Suprapubic skin (tissue), 4 donors: ENCODE measurements at places on chromosomes 16 and 17.

DNA sequence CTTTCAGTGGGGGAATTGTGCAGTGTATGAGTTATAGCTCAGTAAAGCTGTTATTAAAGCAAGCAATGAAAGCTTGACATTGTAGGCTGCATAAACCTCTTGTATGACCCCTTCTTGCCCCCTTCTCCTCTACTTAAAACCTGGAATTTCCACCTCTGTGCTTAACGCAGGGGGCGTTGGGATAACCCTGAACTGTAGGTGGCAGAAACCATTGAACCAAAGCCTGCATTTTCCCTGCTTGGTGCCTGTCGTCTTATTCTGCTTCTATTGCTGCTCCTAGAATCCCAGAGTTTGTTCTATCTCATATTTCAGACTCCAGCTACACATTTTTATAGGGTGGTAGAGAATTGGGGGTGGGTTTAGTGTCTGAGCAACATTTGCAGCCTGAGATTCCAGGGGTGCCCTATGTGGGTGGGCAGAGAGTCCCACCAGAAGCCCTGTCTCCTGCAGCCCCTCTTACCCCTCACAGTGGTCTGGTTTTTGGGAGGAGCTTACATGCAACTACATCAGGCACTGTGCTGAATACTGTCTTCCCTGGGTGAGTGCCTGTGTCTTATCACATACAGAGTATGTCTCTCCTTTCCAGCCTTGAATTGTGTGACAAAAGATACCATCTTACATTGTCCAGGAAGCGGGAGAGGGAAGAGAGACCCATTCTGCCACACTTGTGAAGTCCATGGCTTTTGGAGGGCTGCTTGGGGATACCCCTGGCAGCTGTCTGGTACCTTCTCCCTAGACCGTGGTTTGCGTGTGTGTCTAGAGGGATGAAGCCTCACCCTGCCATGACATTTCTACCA, 407.7 kb upstream of the EEF2KMT start:
- no peak for DNase-seq

DNA sequence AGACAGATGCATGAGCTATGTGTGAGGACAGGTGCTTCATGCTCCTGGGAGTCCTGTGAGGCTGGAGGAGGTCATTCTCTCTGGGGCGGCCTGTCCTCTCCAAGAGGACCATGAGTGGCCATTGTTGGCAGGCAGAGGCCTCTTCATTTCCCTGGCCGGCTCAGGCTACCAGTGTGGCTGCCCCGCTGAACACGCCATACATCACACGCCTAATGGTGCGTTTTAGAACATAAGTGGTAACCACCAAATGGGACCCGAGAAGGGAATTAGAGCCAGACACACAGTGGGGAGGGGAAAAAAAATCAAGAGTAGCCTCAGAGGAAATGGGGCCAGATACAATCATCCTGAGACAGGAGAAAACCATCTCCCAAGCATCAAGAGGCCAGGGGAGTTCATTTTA, 140.0 kb downstream of the SPACA3 start:
- DNase-seq, result no peak

DNA sequence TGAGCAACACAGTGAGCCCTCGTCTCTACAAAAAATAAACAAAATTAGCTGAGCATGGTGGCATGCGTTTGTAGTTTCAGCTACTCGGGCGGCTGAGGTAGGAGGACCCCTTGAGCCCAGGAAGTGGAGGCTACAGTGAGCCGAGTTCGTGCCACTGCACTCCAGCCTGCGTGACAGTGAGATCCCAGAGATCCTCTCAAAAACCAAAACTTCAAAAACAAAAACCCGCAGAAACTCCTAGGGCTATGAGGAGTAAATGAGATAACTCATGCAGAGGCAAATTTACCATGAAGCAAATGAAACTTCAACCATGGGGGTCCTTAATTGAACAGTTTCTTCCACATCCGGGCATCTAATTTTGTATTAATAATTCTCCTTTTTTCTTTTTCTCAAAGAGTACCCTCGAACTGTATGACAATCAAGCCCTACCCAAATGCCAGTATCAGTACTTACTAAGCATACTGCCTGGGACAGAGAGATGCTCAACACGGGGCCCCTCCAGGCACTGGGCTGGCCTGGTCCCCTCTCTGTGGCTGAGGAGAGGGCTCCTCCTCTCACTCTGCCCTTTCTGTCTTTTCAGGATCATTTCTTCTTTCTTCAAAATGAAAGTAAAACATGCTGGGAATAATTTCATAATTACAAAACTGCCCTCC, 789 bp upstream of the PIPOX start:
- no peak for DNase-seq

DNA sequence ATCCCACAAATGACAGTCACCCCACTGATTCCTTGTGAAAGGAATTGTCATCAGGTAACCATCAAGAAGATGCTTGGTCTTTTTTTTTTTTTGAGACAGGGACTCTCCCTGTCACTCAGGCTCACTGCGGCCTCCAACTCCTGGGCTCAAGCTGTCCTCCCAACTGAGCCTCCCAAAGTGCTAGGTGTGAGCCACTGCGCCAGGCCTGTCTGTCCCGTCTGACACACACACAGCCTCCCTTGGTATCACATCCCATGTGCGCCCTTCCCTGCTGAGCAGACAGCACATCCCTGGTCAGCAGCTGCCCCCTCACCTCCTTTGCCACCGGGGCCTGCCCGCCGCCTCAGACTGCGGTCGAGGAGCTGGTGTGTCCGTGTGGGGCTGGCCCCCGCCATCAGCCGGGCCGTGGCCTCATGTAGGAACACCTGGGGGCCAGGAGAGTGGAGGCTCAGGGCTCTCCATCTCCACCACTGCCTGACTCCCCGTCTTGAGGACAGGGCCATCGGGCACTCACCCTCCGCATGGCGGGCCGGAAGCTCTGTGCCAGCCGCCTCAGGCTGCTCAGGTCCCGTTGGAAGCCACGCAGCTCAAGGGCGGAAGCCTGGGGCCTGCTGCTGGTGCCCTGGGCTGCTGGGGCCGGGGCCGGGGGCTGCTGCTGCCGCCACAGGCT, 23.6 kb downstream of the SREBF1 start:
- DNase-seq, result no peak

DNA sequence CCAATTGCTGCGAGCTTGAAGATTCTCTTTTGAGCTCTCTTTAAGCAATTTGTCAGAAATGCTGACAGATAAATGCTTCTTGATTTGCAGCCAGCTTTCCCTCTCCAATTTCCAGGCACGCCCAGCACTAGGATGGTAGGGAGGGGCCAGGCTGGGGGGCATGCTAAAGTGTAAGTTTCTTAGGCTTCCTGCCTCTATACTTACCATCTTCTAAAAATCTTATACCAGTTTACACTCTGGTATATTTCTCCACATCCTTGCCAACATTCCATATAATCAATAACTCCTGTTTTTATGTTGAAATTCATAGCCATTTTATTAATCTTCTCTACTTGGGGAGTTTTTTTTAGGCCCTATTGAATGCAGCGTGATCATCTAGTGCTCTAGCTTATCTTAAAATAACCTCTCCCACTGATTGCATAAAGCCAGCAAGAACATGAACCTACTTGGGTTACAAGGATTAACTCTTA, 17.5 kb downstream of the ACSF2 start:
- no peak for DNase-seq

DNA sequence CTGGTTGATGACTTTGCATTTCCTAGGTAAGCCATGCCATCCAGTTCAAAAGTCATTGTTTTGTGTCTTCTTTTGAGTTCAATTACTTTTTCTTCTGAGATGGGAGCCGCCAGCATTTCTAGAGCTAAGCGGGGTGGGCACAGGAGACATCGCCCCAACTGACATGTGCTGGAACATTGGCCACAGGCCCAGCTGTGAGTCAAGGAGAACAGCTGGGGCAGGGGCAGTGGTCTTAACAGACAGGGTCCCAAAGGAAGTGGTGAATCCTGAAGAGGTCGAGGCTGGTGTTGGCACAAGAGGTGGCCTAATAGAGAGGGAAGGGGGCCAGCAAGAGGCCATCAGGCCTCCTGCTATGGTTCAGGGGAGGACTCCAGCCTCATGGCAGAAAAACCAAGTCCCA, 17.1 kb downstream of the RAB11FIP4 start:
- no peak for DNase-seq

DNA sequence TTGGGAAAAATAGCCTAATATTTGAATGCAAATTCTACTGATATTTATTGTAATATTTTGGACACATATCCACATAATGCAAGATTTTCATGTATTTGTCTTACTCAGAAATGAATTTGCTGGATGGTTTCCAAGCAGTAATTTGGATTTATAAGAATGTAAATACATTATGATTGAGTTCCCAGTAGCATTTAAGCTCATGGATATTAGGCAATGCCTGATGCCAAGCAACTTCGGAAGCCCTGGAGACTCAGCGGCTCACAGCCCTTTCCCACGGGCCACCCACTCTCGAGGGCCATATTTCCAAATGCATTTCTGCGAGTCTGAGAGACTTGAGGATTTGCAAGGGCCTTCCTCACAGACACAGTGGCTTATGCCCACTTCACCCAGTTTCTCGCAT, 62.1 kb upstream of the MYOCD start:
- DNase-seq, result no peak

GRCh38 chr17:31753011-31753410, 106.0 kb downstream of the COPRS start:
- no peak for DNase-seq

DNA sequence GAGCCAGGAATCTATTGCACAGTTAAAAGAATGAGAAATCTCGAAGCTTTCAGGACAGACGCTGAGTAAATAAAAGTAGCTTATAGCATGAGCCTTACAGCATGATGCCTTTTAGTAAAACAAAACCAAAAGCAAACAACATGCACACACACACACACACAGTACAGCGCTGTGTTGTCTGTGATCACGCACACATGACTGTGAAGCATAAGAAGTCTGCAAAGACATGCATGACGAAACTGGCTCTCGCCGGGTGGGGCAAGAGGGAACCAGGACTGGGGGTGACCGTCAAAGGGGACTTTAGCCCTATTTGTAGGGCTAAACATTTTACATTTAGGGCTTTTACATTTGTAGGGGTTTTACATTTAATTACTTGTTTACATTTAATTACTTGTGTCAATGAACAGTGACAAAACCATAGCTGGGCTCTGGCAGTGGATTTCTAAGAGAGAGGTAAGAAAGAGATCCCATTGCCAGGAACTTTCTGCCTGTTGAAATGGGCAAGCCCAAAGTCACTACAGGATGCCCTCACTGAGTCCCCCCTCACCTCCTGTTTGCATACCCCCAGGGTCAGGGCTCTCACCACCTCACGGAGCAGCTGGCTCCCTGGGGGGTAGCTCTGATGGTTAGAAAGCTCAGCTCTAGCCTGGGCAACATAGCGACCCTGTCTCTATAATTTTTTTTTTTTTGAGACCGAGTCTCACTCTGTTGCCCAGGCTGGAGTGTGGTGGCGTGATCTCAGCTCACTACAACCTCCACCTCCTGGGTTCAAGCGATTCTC, 2.0 kb upstream of the TNFRSF13B start:
- peak; percentile 29 for DNase-seq

GRCh38 chr16:16083421-16084156, 134.2 kb downstream of the ABCC1 start:
- no peak for DNase-seq

DNA sequence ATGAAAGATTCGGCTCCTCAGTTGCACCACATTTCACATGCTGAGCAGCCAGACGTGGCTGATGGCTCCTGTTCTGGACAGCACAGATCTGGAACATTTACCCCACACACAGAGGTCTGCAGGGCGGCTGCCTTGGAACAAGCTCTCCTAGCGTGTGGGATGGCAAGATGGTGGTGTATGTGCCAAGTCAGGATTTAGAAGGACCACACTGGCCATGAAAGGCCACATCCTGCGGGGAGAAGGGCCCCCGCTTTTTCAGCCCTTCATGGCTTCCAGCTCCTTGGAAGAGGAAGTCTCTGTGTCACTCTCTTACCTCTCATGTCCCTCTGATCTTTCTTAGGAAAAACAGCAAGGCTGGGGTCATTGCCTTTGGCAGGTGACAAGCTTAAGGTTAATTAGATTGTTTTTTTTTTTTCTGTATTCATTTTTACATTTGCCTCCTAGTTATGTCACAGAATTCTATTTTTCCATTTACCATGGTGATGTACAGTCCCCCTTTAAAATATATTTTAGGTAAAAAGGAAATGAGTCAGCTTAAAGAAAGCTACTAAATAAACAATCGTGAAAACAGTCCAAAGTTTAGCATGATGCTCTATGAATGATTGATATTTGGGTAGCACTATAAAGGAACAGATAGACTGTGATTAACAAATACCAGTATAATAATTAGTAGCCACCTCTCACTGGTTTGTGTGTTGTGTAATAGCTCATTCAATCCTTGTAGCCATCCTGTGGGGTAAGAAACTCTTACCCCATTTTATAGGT, 396.6 kb downstream of the CPPED1 start:
- DNase-seq, result no peak

DNA sequence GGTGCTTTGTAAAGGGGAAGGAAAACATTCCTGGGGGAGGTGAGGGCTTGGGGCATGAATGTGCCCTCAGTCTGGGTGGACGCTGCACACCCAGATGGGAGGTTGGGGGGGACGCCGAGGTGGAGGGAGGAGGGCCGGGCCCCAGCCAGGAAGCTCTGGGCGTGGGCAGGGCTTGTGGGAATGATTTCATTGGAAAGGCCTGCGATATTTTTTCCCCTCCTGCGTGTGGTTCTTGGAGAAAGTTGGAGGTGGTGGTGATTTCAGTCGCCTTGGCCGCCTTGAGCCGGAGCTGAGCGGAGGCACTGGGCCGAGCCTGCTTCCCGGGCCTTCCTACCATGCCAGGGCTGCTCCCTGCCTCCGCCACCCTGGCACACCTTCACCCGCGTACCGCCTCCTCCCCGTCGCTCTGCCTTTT, 26.4 kb upstream of the CLEC18A start:
- no peak for DNase-seq

DNA sequence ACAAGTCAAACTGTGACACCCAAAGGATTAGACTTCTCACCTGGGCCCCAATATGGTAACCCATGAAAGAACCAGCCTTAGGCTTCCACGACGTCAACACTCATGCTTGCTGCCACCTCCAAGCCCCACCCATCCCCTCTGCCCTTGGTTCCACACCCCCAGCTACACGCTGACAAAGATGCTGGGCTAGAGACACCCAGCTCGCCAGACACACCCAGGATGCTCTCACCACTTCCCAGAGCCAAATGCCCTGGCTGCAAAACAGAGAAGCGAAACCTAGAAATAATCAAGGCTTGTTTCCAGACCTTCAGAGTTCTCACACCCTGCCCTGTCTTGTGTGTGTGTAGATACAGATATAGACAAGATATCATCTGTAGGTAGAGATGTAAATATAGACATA, 26.0 kb upstream of the ADCY9 start:
- no peak for DNase-seq

DNA sequence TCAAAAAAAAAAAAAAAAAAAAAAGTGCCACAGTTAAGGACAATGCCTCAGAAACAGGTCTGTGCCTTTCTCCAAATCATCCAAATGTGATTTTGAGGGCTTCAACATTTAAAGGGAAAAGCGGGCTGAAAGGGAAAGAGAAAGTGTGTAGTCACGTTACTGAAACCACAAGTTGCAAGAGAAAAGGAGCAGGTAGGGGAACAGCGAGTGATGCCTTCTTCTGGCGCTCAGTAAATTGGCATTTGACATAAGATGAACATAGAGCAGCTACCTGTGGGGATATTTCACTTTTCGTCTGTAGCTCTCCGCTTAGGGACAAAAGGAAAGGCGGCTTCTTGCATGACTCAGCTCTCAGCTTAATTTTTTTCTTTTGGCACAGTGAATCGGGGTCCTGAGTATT, 11.1 kb downstream of the CMTM2 start:
- no peak for DNase-seq
